NCI-H748 treated with DMSO at 0.1 percent for 48 hours (cell line): ENCODE measurements at places on chromosomes 12 and 14.

DNA sequence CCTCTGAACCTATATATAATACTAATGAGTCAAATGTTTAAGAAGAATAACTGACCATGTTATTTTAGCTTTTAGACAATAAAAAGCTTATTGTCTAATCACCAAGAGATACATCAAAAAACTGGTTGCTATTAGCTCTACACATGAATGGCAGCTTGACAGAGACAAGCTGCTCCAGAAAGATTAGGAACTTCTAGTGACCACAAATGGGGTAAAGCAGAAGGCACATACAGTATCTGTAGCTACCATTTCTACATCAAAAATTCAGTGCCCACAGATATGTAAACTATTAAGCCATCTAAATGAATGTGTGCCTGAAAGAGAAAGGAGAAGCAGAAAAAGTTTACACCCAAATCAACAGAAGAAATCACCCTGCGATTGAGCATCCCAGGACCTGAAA is 2.4 kb downstream of the AREL1 start:
- no peak for DNase-seq

DNA sequence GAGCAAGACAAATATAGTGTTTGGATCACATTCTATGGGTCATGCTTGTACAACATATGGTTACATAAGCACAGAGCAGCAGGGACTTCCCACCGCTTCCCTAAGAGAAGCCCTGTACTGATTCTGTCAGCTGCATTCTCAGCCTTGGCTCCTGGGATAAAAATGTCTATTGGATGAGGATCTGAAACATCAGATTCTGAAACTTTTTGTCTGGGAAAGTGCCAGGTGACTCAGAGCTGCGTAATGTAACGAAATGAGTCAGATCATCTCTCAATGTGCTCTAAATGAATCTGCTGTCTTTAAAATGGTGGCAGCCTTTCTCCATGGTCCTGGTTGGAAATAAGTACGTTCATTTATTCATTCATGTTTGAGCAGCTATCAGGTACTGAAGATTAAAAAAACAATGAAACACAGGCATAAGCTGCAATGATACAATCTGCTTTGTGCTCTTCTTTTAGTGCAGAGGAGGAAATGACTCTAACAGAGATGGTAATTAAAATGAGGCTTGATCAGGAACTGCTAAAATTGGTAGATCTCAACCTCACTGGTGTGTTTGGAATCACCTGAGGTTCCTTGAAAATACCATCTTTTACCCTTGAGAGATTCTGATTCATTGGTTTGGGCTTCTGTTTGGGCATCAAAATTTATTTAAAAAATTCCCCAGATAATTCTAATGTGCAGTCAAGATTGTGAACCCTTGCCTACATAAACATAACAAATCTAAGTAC is 99.1 kb upstream of the NAP1L1 start:
- no peak for DNase-seq

GRCh38 chr14:80923368-80923767 is 18.2 kb downstream of the CEP128 start:
- DNase-seq: no peak

- no peak for DNase-seq
Observed at GRCh38 chr12:105555556-105556295, 225.2 kb downstream of the C12orf75 start.

- DNase-seq: no peak
Observed at GRCh38 chr12:131418121-131418520, 292.8 kb upstream of the SFSWAP start.
